ENCODE measurements at places on chromosomes 7 and 10. TPM values are rescaled to one million over a fixed set of nuclear protein-coding genes. Genes with fewer than 3 reads are reported as not detected.

TRIM73 gene
- 3.6 TPM for total RNA-seq

APBB1IP gene
- total RNA-seq: 52.1 TPM

GLI3 gene
- not detected for total RNA-seq

- H3K27me3 ChIP-seq: no peaks in the 10 kb centered on the region
- no peak for DNase-seq
- H3K27ac ChIP-seq: no peak overlapping the region
These were observed 92.1 kb downstream of the HIP1 start for GRCh38 chr7:75646571-75647102.

DNA sequence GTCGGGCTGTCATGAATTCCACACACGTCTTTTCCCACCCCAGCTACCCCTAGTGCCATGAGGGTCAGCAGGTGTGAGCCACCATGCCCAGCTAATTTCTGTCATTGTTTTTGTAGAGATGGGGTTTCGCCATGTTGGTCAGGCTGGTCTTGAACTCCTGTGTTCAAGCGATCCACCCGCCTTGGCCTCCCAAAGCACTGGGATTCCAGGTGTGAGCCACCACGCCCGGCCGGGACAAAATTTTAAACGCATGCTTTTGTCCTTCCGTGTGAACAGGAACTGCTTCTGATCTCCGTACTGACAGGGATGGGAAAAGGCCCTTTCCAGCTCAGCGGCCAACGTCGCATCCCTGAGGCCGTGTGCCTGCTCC, 15.6 kb upstream of the ZFAND2A start:
- DNase-seq: no peak
- no peak overlapping the region for H3K4me3 ChIP-seq
- H3K27ac ChIP-seq: no peak overlapping the region

- H3K4me3 ChIP-seq: no peak overlapping the region
- H3K36me3 ChIP-seq: peaks cover 43% of the 10 kb centered on the region
- no peak for DNase-seq
- H3K4me1 ChIP-seq: no peaks in the 10 kb centered on the region
These were observed 28.9 kb downstream of the XRCC2 start for GRCh38 chr7:152647009-152647408.

GRCh38 chr10:124996127-124996853, 54.4 kb downstream of the ZRANB1 start:
- no peaks in the 10 kb centered on the region for H3K4me1 ChIP-seq
- peaks cover 6% of the 10 kb centered on the region for H3K27me3 ChIP-seq

- H3K36me3 ChIP-seq: peaks cover 10% of the 10 kb centered on the region
- no peaks in the 10 kb centered on the region for H3K27me3 ChIP-seq
- no peak for DNase-seq
- H3K4me1 ChIP-seq: peaks cover 4% of the 10 kb centered on the region
- no peak overlapping the region for H3K4me3 ChIP-seq
These were observed 70.7 kb upstream of the ANTXRL start for GRCh38 chr10:46216003-46216634.

DNA sequence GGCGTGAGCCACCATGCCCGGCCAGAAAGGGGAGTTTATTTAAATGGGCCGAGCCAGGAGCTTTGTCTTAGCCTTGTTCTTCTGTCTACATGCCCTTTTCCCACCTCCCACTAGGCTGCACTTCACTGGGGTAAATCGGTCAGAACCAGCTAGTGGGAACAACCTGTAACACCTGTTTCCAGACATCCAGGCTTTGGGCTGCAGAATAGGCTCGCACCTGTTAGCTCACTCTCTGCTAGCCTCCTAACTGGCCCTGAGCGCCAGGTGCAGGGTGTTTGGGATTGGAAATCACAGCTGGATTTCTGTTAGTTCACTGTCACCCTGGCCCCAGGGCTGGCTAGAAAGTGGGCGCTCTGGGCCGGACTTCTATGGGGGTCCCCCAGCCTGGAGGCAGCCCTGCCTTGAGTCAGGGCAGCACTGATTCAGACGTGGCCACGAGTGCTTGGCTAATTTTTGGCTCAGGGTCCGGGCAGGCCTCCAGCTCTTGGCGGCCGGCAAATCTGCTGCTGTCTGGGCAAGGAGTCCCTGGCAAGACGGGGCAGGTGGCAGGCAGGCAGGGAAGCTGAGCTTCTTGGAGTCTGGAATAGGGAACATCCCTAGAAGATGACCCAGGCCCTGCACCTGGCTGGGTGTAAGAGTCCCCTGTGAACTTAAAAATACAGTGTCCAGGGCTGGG, 48.6 kb downstream of the GTF2IRD1 start:
- no peak overlapping the region for H3K4me3 ChIP-seq
- DNase-seq: no peak
- no peaks in the 10 kb centered on the region for H3K27me3 ChIP-seq
- H3K27ac ChIP-seq: no peak overlapping the region
- H3K4me1 ChIP-seq: no peaks in the 10 kb centered on the region
